LoVo (cell line): ENCODE measurements at places on chromosomes 3 and 15.
A peak's percentile ranks its signal among the peaks of the same experiment; 100 is the strongest.

- DNase-seq: no peak
These were observed 1.5 kb upstream of the SKIL start for GRCh38 chr3:170355738-170356595.

- DNase-seq: peak; percentile 81
These were observed 26.0 kb upstream of the CA12 start for GRCh38 chr15:63407612-63408011.

DNA sequence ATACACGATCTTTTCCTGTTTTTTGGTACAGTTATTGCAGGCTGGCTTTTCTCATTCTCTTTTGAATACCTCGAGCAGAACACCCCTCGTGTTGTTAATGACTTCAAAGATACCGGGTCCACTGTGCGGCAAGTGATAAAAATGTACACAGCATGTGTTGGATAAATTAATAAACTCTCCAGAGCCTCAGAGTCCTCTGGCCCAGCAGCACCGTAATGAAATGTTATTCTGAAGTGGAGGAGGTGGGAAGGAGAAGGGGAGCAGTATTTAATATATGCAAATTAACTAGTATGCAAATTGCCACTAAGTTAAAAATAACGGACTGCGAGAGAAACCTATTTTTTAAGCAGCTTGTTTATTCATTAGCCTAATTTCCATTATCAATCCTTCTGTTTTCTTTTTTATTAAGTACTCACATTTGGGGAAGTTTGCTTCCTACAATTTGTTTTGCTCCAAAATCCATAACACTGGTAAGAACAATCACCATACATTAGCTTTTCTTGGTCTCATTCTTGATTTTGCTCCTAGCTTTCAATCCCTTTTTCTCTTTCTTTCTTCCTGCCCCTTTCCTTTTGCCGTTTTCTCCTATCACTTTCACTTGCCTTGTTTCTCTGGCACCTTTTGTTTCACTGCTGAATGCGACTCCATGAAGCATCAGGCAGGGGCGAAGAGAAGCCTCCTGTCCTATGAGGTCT is 462.3 kb upstream of the PPP2R3A start:
- DNase-seq: no peak

- no peak for DNase-seq
These were observed 10.1 kb upstream of the FSTL1 start for GRCh38 chr3:120460862-120461261.

- DNase-seq: peak; percentile 28
These were observed 156.4 kb upstream of the CBLB start for GRCh38 chr3:106025151-106025722.

DNA sequence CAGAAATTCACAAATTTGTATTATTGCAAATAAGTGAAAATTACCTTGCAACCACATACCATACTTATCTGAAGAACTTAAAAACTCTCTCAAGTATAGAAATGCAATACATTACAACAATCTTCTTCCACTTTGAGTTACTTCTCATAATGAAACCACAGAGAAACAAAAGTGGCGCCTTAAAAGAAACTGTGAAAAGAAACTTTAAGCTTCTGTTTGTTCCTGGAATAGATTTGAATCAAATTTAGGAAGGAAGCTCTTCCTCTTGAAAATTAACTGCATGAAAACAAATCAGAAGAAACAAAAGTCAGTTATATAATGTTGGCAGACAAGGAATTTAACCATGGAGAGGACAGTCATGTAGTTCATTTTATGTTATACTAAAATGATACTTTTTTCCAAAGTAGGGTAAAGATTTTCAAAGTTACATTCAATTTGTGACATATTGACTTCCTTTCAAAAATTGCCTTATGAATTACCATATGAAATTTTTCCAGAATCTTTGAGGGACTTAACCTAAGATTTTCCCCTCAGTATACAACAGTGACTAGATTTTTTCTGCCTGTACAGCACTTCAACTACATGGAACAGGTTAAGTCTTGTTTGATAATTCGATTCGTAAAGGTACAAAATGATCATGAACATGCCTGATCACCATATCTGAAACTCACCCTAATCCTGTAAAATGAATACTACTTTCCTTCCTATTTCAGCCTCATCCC is 57.6 kb upstream of the TNFSF10 start:
- no peak for DNase-seq

DNA sequence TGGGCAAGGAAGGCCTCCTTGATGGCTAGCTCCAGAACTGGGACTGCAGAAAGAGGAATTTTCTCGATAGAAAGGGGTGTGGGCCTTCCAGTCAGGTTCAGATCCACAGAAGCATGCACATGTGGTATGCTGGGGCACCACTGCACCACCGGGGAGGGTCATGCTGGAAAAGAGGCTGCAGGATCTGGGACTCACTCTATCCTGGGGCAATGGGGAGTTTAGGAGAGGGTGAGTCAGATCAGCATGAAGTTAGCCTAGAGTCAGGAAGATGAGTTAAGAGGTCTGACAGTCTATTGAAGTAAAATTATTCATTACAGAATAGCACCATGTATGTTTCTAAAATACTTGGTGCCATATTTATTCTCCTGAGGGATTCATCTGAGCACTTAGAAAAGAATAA is 130.2 kb upstream of the TOPAZ1 start:
- DNase-seq: no peak

GRCh38 chr15:35777061-35777460 is 231.1 kb upstream of the DPH6 start:
- DNase-seq: no peak

GRCh38 chr3:126983276-126983652 is 349 bp downstream of the PLXNA1 start:
- no peak for DNase-seq

- DNase-seq: no peak
These were observed 309.6 kb downstream of the RBMS3 start for GRCh38 chr3:29590461-29590860.

- DNase-seq: no peak
These were observed 86.8 kb downstream of the BDH1 start for GRCh38 chr3:197468866-197469382.

DNA sequence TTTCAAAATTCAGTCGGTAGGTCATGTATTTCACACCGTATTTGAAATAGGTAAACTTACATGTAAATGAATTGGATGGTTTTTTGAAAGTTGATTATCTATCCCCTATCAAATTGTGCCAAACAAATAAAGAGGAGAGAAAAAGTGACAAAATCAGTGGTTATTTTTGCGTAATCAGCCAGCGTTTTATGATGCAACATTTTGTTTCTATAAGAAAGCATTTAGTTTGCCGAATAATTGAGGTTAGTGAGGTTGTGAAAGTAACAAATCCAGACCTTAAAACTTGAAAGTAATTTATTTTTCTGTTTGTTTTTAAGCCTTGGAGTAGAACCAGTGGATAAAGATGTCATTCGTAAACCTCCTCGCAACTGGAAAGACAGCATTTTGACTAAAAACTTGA is 29.3 kb downstream of the ASTE1 start:
- no peak for DNase-seq

DNA sequence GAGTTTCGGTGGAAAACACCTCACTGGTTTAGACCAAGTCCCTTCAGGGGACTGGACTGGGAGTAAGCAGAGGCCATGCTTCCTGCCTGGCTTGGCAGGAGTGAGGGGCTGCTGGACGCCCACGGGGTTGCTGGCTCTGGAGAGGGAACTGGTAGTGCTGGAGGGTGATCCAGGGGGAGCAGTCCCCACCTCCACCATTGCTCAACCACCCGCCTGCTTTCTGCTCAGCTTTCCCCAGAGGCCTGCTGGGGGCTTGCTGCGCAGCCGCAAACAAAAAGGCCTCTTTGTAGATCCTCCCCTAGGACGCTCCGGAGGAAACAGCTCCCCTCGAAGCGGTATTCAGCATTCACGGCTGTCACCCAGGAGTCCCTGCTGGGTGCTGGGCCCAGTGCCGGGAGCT is 33.5 kb downstream of the EBLN2 start:
- no peak for DNase-seq

GRCh38 chr3:30597131-30597768 is 9.2 kb upstream of the TGFBR2 start:
- peak; percentile 93 for DNase-seq

DNA sequence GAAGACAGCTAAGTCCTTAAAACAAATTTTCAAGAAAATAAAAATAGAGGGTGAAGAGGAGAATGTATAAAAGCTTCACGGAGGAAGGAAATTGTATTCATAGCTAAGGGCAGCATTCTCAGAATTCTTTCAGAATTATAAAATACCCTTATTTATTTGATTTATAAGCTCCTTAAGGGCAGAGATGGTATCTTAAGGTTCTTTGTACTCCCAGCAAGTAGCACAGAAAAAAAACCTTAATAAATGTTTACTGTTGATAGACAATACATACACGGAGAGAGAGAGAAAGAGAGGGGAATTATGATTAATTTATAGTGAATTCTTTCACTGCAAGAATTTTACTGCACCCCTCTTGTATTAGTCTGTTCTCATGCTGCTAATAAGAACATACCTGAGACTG is 375.6 kb upstream of the CCDC54 start:
- DNase-seq: no peak

GRCh38 chr3:152271501-152272236 is 2.9 kb downstream of the MBNL1 start:
- no peak for DNase-seq

- no peak for DNase-seq
These were observed 51.0 kb downstream of the DPPA2 start for GRCh38 chr3:109265295-109265694.

GRCh38 chr15:75891895-75892294 is 11.8 kb upstream of the FBXO22 start:
- no peak for DNase-seq

- no peak for DNase-seq
These were observed 19.2 kb downstream of the PXYLP1 start for GRCh38 chr3:141250828-141251227.

DNA sequence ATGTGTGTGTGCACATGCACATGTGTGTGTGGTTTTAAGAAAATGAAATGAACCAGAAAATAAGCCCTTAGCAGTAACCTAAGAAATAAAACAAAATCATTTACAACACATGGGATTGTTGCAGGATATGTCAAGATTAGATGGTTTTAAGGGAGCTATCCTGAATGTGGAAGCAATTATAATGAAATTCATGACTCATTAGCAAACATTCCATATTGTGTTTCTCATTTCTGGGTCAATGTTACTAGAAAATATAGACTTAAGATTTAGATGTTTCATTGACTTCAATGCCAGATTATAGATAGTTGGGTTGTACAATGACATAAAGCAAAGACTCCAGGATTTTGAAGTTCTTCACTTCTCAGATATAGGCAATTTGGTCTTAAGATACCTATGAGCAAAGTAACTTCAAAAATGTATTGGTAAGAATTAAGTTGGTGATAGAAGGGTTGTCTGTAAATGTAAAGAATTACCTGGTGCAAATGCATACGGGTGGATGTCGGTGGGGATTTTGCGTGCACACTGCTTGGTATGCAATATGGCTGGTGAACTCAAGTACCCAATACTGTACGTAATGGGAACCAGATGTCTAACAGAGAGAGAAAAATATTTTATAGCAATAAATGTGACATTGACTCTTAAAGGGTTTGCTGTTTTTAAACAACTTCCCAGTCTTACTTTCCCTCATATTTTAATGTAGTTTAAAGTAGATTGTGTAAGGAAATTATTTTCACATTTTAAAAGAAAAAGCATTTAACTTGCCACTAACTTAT is 53.9 kb upstream of the NR2F2 start:
- no peak for DNase-seq

- no peak for DNase-seq
These were observed 41.7 kb upstream of the ADAMTSL3 start for GRCh38 chr15:83612226-83612625.

- no peak for DNase-seq
These were observed 631 bp upstream of the PRICKLE2 start for GRCh38 chr3:64225695-64226499.

DNA sequence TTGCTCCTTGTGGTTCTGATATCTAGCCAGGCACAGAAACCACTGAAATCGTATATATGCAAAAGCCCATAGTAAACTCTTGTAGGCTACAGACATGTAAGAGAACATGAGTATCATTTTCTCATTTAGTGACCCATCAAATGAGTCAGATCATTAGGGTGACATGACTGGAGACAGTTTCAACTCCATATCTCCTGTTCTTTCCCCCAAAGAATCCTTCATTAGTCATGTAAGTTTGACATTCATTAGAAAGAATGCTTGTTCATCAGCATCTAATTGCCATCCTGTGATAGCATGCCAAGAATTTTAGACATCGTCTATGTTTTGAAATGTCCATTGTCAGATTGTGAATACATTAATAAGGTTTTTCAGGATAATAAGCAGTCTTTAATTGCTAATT is 264.9 kb upstream of the TPM1 start:
- DNase-seq: no peak

DNA sequence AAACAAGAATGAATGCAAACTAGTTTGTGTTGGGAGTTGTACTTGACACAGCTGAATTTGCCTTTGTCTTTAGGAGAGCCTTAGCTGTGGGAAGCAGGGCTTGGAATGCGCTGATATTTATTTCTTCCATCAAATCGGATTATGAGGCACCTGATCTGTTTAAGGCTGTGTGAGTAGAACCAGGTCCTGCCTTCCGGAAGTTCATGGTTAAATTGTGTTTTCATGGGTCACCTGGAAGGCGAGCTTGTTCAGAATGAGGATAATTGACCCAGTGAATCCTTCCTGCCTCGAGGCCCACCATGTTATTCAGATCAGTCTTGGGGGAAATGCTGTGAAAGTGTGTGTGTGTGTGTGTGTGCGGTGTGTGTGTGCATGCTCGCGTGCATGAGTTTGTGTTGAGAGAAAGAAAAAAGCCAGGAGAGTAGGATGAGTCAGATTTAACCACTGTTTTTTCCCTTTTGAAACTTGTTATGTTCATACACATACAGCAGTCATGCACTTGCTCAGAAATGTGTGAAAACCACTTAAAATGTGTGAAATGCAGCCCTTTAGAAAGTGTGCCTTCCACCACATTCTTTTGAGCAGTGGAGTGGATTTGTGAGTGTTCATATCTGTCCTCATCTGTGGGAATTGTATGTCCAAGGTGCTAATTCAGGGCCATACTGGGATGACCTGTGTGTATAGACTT is 36.7 kb downstream of the SMAD3 start:
- DNase-seq: no peak

DNA sequence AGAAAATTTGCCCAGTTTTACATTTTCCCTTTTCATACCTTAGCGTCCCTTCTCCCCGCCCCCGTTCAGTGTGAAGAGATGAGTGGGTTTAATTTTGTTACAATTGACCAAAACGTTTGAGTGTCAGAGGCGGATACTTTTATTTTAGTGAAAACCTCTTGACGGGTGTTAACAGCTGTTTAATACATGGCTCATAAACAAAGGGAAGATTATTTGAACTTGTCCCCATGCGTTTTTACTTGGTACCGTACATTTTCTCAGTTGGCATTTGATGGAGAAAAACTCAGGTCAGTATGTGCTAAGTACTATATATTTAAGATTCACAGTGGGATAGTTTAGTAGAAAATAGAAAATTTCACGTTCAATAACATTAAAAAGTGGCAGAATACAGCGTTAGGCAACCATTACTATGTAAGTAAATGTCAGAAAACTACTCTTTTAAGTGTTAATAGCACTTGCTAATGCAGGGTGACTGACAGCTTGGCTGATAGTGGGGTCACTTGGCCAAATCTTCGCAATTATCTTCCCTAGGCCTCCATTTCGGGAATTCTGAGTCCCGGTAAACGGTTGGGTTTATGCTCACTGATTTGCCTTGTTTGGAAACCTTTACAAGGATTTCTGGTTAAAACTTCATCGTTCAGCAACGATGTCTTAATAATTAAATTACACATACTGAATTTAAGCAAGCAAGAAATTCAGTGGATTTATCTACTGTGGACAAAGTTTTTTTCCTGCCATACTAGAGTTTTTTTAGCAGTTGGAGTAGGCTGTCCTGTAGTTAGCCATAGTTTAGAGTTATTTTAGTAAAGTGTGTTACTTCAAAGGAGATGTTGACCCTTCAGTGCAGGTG is 4.8 kb downstream of the CHD2 start:
- DNase-seq: no peak

- DNase-seq: no peak
These were observed 132.8 kb upstream of the GADL1 start for GRCh38 chr3:31027191-31027761.
